ENCODE measurements at places on chromosomes 1 and 21. TPM values are rescaled to one million over a fixed set of nuclear protein-coding genes. Genes with fewer than 3 reads are reported as not detected.

Gene NHLH2
- total RNA-seq, result not detected

Gene LYPD8
- total RNA-seq, result not detected

Gene ALX3
- total RNA-seq, result not detected

Gene HTR6
- 0.11 TPM for total RNA-seq

Gene POLR3C
- total RNA-seq, result 26.2 TPM

Gene MSH4
- 0.37 TPM for total RNA-seq

Gene ATP1A4
- not detected for total RNA-seq

Gene RNF115
- total RNA-seq, result 12.6 TPM

Gene CASZ1
- 1.6 TPM for total RNA-seq

Gene FOXD3
- not detected for total RNA-seq

Gene SLC6A9
- total RNA-seq, result 6.2 TPM

Gene TNNI3K
- total RNA-seq, result 0.45 TPM

Gene HFM1
- not detected for total RNA-seq
